Effector CD4-positive, alpha-beta T cell (primary cell): ENCODE measurements at places on chromosomes 7 and 10.

- no peak for DNase-seq
These were observed 5.4 kb downstream of the VIM start for GRCh38 chr10:17233286-17233991.

- DNase-seq = no peak
These were observed 28.7 kb upstream of the ARHGAP22 start for GRCh38 chr10:48633381-48634197.

GRCh38 chr10:119132521-119133345, 28.8 kb downstream of the DENND10 start:
- no peak for DNase-seq

- no peak for DNase-seq
These were observed 3.8 kb upstream of the PRKRIP1 start for GRCh38 chr7:102392330-102392729.

GRCh38 chr10:14325325-14325955, 5.3 kb downstream of the FRMD4A start:
- DNase-seq = peak; percentile 19

DNA sequence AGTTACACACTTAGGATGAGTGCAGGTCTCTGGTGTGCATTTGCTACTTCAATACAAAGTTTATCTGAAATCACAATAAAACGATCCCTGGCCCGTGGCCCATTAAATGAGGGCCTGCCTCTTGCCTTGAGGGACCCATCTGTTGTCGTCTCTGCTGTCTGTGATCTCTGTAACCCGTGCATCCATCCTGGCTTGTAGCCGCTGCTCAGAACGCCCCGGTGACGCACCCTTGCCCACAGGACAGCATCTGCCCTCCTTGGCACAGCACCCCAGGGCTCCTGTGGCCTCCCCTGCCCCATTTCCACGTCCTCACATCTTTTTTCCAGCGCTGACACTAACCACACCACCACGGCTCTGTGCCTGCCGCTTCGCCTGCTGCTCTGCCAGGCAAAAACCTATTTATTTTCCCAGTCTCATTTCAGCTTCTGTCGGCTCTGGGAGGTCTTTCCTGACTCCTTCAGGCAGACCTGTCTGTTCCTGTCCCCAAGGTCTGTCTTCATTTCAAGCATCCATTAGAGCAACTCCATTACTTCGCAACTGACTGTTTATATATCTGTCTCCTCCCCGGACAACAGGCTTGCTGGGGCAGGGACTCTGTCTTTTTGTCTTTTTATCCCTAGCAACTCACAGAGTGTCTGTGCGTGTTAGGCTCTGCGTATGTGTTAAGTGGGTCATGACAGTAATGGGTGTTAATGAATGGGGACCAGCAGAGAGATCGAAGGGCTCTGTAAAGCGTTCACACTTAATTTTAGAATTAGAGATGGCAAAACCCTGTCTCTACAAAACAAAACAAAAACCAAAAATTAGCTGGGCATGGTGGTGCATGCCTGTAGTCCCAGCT, 16.4 kb downstream of the CARD11 start:
- no peak for DNase-seq

- DNase-seq = peak; percentile 5
These were observed 95.2 kb upstream of the FAM133B start for GRCh38 chr7:92685136-92686042.

DNA sequence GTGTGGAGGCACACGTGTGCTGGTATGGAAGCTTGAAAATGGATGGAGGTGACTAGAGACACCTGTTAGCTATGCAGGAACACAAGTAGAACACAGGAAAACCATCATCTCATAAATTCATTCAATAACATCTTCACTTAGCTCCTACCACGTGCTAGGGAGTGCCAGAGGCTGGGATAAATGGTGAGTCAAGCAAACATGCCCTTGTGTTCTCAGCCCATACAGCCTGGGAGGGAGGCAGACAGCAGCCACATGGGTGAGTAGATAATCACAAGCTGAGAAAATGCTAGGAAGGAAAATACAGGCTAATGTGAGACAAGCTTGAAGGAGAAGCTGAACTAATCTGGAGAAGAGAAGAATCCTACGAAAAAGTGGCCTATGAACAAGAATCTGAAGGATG, 468.0 kb upstream of the ZMIZ1 start:
- DNase-seq = no peak

GRCh38 chr7:5696346-5697110, 84.9 kb downstream of the RNF216 start:
- DNase-seq = no peak

GRCh38 chr7:78213402-78213801, 414.8 kb downstream of the PHTF2 start:
- DNase-seq = no peak

GRCh38 chr7:157397036-157397720, 60.4 kb downstream of the DNAJB6 start:
- no peak for DNase-seq

- no peak for DNase-seq
These were observed 1.8 kb upstream of the ACTR3C start for GRCh38 chr7:150325110-150325611.
